BJ (cell line): ENCODE measurements at places on chromosomes 6 and 20. TPM values are rescaled to one million over a fixed set of nuclear protein-coding genes. Genes with fewer than 3 reads are reported as not detected.
A peak's percentile ranks its signal among the peaks of the same experiment; 100 is the strongest.

GRCh38 chr6:138593124-138593877, 94.0 kb upstream of the NHSL1 start:
- DNase-seq, result peak; percentile 93

DNA sequence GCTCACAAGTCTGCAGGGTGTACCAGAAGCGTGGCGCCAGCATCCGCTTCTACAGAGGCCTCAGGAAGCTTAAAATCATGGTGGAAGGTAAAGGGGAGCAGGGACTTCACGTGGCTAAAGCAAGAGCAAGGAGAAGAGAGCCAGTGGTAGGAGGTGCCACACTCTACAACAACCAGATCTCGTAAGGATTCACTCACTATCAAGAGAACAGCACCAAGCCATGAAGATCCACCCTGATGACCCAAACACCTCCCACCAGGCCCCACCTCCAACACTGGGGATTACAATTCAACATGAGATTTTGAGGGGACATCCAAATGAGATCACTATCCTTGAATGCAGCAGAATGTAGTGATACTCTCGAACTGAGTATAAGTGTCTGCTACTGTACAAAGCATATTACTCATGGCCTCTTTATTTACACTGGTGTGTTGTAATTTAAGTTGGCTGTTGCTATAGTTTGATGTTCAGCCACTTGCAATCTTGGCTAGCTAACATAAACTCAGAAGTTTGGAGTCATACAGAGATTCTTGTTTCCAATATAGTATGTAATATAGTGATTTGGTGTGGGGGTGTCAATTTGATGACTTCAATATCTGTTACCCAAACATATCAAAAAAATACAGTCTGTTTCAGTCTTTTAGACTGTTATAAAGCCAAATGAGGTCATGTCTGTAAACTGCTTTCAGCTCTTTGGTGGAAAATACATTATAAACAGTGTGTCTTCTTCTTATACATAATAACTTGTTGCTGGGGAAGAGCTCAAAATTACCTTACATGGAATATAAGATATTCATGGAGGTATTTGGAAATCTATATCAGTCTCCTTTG, 39.4 kb upstream of the MYLIP start:
- DNase-seq, result no peak

GRCh38 chr6:114172576-114173260, 170.1 kb downstream of the HS3ST5 start:
- DNase-seq, result no peak

DNA sequence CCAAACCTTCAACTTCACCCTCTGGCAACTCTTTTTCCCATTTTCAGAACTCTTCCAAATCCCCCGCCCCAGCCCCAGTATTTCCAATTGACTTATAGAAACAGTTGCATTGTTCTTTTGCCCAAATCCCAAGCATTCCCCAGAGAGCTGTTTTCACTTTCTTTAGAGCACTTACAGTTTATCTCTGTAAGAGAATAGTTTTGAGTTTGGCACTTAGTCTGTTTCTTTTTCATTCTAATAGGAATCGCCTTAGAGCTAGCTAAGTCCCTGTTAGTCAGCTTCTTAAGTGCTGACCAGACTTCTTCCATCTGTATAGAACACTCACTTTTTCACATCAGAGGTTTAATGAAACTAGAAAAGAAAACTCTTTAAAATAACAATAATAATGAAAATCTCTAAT, 374.2 kb upstream of the FLRT3 start:
- DNase-seq, result no peak

GRCh38 chr6:44009425-44010321, 117.6 kb downstream of the MRPL14 start:
- DNase-seq, result no peak

DNA sequence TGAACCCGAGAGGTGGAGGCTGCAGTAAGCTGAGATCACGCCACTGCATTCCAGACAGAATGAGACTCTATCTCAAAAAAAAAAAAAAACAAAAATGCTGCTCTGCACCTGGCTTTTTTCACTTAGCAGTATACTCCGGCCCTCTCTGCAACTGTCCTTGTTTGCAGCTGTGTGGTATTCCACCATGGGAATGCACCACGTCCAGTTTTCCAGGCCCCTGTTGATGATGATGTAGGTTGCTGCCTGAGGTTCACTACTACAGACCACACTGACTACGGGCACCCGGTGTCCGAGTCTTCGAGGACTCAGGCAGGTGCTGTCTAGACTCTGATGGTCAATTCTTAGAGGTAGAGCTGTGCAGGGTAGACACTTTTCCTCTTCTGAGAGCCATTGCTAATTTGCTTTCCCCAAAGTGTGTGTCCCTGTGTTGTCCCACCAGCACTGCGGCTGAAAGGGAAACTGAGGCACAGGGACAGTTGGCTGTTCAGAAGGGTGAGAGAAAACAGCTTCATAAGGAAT, 56.5 kb downstream of the UBE2V1 start:
- no peak for DNase-seq

- no peak for DNase-seq
These were observed 961 bp downstream of the RRBP1 start for GRCh38 chr20:17680836-17681725.

- no peak for DNase-seq
These were observed 6.1 kb downstream of the THBD start for GRCh38 chr20:23043376-23043775.

- DNase-seq, result no peak
These were observed 133.9 kb downstream of the UTRN start for GRCh38 chr6:144418959-144419545.

DNA sequence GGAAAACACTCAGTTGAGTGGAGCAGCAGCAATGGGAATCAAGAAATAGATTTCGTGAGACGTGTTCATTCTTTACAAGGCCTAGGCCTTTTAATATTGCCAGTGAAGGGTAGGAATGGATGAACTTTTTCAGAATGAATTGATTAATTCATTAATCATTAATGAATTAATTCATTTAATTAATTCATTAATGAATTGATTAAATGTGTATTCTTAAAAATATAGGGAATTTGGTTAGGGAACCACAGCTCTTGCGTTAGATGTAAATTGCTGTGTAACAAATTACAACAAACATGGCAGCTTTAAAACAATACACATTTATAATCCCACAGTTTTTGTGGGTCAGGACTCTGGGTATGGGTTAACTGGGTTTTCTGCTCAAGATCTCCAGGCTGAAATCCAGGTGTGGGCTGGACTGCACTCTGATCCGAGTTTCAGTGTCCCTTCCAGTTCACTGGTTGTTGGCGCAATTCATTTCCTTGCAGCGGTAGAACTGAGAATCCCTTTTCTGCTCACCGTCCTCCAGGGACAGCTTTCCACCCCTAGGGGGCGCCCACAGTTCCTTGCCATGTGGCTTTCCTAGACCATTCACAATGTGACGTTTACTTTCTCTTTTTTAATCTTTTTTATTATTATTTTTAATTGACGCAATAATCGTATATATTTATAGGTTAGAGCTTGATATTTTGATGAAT, 32.8 kb upstream of the BCAS1 start:
- DNase-seq, result no peak

DNA sequence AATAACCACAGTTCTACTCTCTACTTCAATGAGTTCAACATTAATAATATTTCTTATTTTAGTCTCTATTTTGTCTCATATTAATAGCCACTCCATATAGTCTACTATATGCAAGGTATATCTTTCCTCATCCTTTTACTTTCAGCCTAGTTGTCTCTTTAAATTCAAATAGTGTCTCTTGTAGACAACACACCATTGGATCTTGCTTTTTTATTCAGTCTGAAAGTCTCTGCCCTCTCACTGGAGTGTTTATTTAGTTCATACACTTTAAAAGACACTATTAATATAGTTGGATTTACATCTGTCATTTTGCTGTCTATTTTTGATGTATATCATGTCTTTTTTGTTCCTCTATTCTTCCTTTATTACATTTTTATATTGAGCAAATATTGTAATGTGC, 103.5 kb downstream of the RFPL4B start:
- no peak for DNase-seq

DNA sequence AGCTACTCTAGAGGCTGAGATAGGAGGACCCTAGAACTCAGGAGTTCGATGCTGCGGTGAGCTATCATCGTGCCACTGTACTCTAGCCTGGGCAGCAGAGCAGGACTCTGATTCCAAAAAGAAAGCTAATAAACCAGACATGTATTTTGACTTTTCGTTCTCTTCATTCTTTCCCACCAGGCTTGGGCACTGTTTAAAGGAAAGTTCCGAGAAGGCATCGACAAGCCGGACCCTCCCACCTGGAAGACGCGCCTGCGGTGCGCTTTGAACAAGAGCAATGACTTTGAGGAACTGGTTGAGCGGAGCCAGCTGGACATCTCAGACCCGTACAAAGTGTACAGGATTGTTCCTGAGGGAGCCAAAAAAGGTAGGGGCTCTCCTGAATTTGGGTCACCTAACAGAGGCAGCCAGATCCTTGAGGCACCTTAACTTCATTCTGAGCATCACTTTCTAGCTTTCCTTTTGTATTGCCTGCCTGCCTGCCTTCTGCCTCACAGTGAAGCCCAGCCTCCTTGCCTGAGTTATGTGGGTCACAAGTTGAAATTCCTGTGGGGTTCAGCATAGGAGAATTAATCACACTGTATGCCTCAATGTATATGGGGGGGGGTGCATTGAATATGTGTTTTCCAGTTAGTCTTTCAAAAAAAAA, 3.2 kb downstream of the IRF4 start:
- DNase-seq, result no peak

- DNase-seq, result no peak
These were observed 35.6 kb downstream of the CTNNBL1 start for GRCh38 chr20:37729452-37729851.

DNA sequence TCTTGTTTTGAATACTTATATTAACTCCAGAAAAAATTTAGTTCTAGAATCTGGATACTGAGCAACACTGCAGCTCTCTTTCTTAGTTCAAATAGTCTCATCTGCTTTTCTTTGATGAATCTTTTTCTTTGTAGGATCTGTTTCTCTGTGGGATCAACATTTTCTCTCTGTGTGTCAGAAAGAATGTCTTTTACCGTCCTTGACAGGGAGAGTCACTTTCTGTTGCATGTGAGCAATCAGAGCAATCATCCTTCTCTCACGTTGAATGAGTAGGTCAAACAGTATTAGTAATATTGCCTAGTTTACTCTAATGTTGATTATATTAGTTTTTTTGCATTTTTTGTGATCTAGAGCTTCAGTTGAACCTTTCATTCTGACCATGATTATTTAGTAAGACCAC, 130.9 kb downstream of the TRMT11 start:
- no peak for DNase-seq

- no peak for DNase-seq
These were observed 243.4 kb downstream of the TRDN start for GRCh38 chr6:123393331-123393730.

- no peak for DNase-seq
These were observed 50.6 kb downstream of the MAPK14 start for GRCh38 chr6:36078159-36078558.

- peak; percentile 39 for DNase-seq
These were observed 50.8 kb upstream of the SASH1 start for GRCh38 chr6:148291876-148292275.

The SOX18 gene
- polyA plus RNA-seq, result not detected in 2 replicates

The CPXM1 gene
- polyA plus RNA-seq, result 0.78 and 1.6 TPM in 2 replicates

The ARFGEF3 gene
- 0.27 and 0.36 TPM in 2 replicates for polyA plus RNA-seq

The WFDC10B gene
- polyA plus RNA-seq, result not detected in 2 replicates

The PTCHD4 gene
- 2.1 and 3.1 TPM in 2 replicates for polyA plus RNA-seq

The TSHZ2 gene
- polyA plus RNA-seq, result not detected in 2 replicates

The DNAH8 gene
- not detected in 2 replicates for polyA plus RNA-seq

The CALHM6 gene
- 0.75 and 0.78 TPM in 2 replicates for polyA plus RNA-seq

The NOX3 gene
- not detected in 2 replicates for polyA plus RNA-seq

The SCGN gene
- not detected in 2 replicates for polyA plus RNA-seq

The SLC22A7 gene
- polyA plus RNA-seq, result not detected in 2 replicates

The BPIFB2 gene
- not detected in 2 replicates for polyA plus RNA-seq

The KHDC1 gene
- polyA plus RNA-seq, result 7.7 and 8.0 TPM in 2 replicates

The PPP1R3D gene
- 2.2 and 2.9 TPM in 2 replicates for polyA plus RNA-seq

The RAET1L gene
- not detected in 2 replicates for polyA plus RNA-seq
